ENCODE measurements at places on chromosomes 2 and 18. TPM values are rescaled to one million over a fixed set of nuclear protein-coding genes. Genes with fewer than 3 reads are reported as not detected.

GBX2 gene
- not detected for polyA plus RNA-seq

OTOS gene
- not detected for polyA plus RNA-seq

ST8SIA5 gene
- polyA plus RNA-seq = 3.2 TPM

ITPRIPL1 gene
- polyA plus RNA-seq = not detected

EPB41L5 gene
- 20.3 TPM for polyA plus RNA-seq

Data from muscle of arm (tissue), 14 donors.